ENCODE measurements at places on chromosomes 11 and 22. TPM values are rescaled to one million over a fixed set of nuclear protein-coding genes. Genes with fewer than 3 reads are reported as not detected.

The AQP11 gene
- total RNA-seq: 1.2 TPM

The CLTCL1 gene
- total RNA-seq: 5.7 TPM

The SERPIND1 gene
- 3.5 TPM for total RNA-seq

- no peak overlapping the region for H3K4me3 ChIP-seq
- no peaks in the 10 kb centered on the region for H3K27me3 ChIP-seq
- DNase-seq: no peak
- no peak overlapping the region for H3K27ac ChIP-seq
- H3K4me1 ChIP-seq: no peaks in the 10 kb centered on the region
These were observed 41.9 kb downstream of the MORC2 start for GRCh38 chr22:30926706-30927105.

- H3K27me3 ChIP-seq: no peaks in the 10 kb centered on the region
- H3K27ac ChIP-seq: no peak overlapping the region
- H3K36me3 ChIP-seq: no peaks in the 10 kb centered on the region
- DNase-seq: no peak
- H3K4me3 ChIP-seq: no peak overlapping the region
- no peaks in the 10 kb centered on the region for H3K4me1 ChIP-seq
These were observed 579.4 kb downstream of the JRKL start for GRCh38 chr11:96969251-96969650.

DNA sequence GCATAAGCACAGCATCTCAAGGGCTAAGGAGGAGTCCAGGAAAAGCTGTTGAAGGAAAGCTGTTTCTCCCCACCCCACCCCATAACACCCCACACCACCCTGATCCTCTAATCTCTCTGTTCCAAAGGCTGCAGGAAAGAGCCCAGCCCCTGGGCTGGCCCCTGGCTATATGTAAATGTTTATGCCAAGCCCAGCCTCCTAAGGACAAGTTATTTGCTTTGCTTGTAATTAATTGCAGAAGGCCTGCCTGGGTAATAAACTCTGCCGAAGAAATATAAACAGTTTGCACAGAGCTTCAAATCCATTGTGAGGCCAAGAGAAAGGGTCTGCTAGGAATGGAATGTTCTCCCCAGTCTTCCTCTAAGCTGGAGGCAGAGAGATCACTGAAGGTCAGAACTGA is 21.2 kb downstream of the ARRB1 start:
- DNase-seq: no peak
- no peak overlapping the region for H3K4me3 ChIP-seq
- peaks cover 44% of the 10 kb centered on the region for H3K4me1 ChIP-seq
- H3K27me3 ChIP-seq: no peaks in the 10 kb centered on the region
- peak overlapping the region; percentile 69 for H3K27ac ChIP-seq

DNA sequence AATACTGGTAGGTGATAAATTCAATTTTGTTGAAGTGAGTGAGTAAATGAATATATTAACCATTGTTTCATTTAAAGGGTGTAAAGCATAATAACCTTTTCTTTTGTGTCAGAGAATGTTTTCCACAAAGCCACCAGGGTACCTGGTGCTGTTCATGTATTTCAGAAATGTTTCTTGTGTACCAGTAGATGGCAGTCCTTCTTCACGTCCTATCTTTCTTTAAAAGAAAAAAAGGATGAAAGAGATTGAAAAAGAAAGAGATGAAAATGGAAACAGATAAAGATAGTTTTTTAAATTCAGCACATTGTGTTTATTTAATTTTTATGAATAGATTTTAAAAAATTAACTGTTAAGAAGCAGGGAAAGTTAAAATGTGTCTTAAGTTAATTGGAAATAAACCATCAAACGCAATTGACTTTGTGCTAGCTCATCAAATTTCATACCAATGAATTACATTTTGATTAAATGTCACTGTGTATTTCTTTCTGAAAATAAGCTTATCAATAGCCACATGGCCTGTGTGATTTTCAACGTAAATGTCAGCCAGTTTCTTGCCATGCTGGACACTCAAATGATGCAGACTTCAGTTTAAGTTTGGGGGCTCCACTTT is 65.5 kb upstream of the CHORDC1 start:
- H3K4me1 ChIP-seq: no peaks in the 10 kb centered on the region
- DNase-seq: no peak
- no peak overlapping the region for H3K27ac ChIP-seq
- H3K36me3 ChIP-seq: no peaks in the 10 kb centered on the region
- no peaks in the 10 kb centered on the region for H3K27me3 ChIP-seq
- no peak overlapping the region for H3K4me3 ChIP-seq

DNA sequence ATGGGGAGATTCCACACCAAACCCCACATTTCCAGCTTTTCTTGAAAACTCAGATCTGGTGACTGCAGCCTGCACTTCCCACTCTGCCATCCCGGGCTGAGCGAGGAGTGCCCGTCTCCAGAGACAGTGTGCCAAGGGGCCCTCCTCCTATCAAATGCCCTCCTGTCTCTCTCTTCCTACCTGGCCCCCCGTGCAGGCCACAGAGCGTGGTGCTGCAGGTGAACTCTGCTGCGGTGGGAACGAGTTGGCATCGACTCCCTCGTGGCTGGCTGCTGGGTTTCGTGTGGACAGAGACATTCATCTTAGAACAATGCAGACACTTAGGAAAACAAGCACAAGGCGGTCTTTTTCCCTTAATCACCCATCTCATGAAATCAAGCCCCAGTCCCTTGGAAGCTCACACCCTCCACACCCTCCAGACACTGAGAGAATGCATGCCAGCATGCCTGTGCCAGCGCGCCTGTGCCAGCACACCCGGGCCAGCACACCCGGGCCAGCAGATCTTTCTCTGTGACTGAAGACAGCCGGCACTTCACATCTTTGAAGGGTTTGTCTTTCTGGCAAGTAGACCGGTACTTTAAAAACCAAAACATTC is 65.0 kb downstream of the PARVB start:
- H3K27me3 ChIP-seq: no peaks in the 10 kb centered on the region
- H3K4me3 ChIP-seq: no peak overlapping the region
- peak; percentile 43 for DNase-seq
- H3K4me1 ChIP-seq: peaks cover 6% of the 10 kb centered on the region
- H3K36me3 ChIP-seq: no peaks in the 10 kb centered on the region

DNA sequence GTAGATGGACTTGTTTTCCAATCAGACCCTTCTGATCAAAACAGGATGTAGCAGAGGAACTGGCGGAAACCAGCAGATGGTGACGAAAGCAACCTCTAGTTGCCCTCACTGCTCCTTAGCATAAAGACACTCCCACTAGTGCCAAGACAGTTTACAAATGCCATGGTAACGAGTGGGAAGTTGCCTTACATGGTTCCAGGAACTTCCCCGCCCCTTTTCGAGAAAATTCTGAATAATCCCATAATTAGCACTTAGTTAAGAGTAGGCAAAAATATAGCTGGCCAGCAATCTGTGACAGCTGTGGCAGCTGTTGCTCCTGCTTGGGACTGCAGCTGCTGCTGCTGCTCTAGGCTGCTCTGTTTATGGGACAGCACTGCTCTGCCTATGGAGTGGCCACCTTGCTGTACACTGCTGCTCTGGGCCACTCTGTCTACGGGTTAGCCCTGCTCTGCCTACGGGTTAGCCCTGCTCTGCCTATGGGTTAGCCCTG is 33.4 kb upstream of the SORL1 start:
- peak; percentile 72 for DNase-seq
- no peaks in the 10 kb centered on the region for H3K27me3 ChIP-seq
- peak overlapping the region; percentile 94 for H3K27ac ChIP-seq
- peaks cover 82% of the 10 kb centered on the region for H3K4me1 ChIP-seq
- no peaks in the 10 kb centered on the region for H3K36me3 ChIP-seq

GRCh38 chr22:17501679-17502285 is 61.5 kb upstream of the SLC25A18 start:
- no peak overlapping the region for H3K4me3 ChIP-seq
- H3K36me3 ChIP-seq: peaks cover 29% of the 10 kb centered on the region
- no peak overlapping the region for H3K27ac ChIP-seq
- peak; percentile 75 for DNase-seq

GRCh38 chr11:3859373-3859881 is 4.0 kb downstream of the STIM1 start:
- H3K36me3 ChIP-seq: no peaks in the 10 kb centered on the region
- peak overlapping the region; percentile 28 for H3K27ac ChIP-seq
- DNase-seq: no peak
- no peaks in the 10 kb centered on the region for H3K27me3 ChIP-seq
- H3K4me3 ChIP-seq: no peak overlapping the region
- H3K4me1 ChIP-seq: peaks cover 72% of the 10 kb centered on the region

- DNase-seq: peak; percentile 71
- H3K27me3 ChIP-seq: no peaks in the 10 kb centered on the region
- peaks cover 20% of the 10 kb centered on the region for H3K4me1 ChIP-seq
- H3K27ac ChIP-seq: peak overlapping the region; percentile 89
These were observed 889 bp downstream of the NUDT8 start for GRCh38 chr11:67628710-67629385.

All from left lung (tissue), 14 donors.